MV-4-11 (cell line): ENCODE measurements at places on chromosomes 7 and 10.

- no peak for DNase-seq
These were observed 141.6 kb downstream of the TES start for GRCh38 chr7:116351966-116352365.

- no peak for DNase-seq
These were observed 40.2 kb downstream of the ZNF365 start for GRCh38 chr10:62414359-62414758.

DNA sequence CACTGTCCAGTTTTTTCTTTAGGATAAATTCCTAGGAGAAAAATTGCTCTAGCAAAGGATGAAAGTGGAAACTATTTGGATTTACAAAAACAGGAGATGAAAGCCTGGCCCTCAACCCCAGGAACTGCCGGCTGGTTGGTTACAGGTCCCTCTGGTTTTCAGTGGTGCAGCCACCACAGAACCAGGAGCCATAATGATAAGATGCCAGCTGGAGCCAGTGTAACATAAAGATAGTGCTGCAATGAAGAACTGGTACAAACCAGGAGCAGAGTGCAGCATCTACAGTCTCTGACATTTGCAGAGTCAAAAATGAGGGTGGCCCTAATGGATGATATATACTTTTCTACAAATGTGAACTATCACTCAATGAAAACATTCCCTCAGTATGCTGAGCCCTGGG, 20.4 kb upstream of the NUP42 start:
- DNase-seq: no peak

- DNase-seq: no peak
These were observed 135.0 kb downstream of the GATA3 start for GRCh38 chr10:8189458-8189857.

- peak; percentile 37 for DNase-seq
These were observed 116.6 kb downstream of the KLF6 start for GRCh38 chr10:3668276-3668965.

GRCh38 chr7:43914795-43915194, 8.4 kb upstream of the URGCP start:
- DNase-seq: no peak

DNA sequence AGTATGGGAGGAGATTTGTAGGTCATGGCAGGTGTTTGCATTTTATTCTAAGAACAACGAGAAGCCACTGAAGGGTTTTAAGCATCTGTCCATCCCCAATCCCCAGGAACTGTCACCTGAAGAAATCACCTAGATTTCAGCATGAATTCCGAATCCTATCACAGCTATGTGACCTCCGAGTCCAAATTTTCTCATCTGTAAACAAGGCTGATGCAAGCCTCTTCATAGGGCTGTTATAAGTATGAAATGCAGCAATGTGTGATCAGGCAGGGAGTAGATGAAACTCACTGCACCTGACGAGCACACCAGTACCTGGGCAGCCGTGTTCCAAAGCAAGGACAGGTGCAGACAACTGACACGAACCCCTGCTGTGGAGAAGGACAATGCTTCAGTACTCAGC, 14.0 kb downstream of the HABP2 start:
- DNase-seq: no peak

DNA sequence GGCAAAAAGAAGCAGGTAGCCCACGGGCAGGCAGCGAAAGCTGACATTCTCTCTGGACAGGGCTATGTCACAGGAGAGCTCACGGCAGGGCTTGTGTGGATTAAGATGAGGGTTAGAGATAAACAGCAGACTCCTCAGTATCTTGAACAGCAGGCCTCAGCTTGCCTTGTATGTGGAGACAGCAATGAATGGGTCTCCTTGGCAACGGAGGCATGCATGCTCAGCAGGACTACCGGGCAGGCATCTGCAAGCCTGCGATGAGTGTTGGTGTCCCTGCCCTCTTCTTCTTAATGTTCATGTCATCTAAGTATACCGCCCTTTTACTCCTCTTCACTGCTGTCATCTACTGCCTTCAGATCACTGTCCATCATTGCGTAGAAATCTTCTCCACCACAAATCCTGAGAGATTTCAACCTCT, 81.9 kb upstream of the C1GALT1 start:
- no peak for DNase-seq

DNA sequence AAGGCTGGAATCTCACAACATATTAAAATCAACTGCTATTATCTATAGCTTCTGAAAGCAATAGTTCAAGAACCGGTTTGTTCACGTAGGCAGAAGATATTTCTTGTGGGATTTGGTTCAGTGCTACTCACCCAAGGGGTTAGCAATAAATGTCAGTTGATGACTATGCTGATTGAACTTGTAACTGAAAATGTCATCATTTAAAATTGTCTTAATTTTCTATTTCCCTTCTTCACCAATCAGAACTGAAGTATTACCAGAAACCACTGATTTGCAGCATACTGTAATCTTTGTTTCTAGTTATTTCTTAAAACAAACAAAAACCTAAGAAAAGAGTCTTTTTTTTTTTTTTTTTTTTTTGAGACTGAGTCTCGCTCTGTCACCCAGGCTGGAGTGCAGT, 46.1 kb downstream of the CPEB3 start:
- DNase-seq: no peak

- DNase-seq: no peak
These were observed 133.1 kb downstream of the CD36 start for GRCh38 chr7:80771523-80771922.

- DNase-seq: no peak
These were observed 252.8 kb upstream of the LRRTM3 start for GRCh38 chr10:66673071-66673470.

GRCh38 chr7:96985992-96986391, 19.4 kb upstream of the DLX6 start:
- no peak for DNase-seq

GRCh38 chr10:61330669-61331068, 122.5 kb downstream of the TMEM26 start:
- no peak for DNase-seq

DNA sequence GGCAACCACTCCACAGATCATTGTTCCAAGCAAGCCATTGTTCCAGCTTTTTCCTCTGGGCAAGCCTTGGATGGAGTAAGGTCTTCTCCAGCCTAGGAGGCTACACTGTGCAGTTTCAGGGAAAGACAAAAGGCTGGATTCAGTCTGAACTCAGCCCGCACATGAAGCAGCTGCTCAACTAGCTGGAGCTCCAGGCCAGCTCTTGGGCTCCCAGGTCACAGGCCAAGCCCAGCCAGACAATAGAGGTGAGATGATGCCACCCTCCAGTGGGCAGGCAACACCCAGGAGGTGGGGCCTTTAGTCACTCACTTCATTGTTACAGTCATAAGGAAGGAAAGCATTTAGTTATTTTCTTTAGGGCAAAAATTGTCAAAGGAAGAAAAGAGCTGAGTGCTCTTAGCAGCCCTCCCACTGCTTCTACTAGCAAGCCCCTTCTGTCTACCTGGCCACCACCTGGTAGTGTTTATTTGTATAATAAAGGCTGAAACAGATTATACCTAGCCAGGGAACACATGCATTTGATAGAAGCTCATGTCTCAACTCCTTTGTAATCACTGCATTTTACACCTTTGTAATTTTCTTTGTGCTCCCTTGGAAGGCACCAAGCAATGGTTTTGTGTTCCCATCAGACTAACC, 253.4 kb downstream of the WDR11 start:
- DNase-seq: no peak

GRCh38 chr10:83677795-83678194, 461.5 kb upstream of the GHITM start:
- no peak for DNase-seq

DNA sequence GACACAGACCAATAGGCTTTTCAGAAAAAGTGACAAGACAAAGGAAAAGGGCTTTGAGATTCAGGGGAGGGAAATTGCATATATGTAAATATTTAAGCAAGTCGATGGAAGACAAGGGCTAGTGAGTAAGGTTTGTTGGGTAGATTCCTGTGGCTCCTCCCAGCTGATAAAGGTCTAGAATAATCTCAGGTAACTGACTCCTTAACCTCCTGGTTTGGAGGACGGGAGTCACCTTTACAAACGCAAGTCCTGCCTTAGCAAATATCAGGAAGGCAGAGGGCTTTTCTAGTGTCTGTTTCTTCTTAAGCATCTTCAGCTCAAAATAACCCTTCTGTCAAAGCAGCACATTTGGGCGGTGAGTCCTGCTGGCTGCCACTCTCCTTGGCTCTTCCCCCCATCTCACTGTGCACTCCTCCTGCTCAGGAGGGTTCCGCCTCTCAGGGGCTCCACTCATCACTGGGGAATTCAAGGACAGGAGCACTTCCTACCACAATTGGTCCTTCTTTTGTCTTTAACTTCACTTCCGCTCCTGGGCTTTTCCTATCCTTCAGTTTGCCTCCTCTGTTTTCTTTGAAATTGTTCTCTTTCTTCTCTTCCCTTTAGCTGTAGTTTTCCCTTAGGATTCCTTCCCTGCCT, 496.3 kb upstream of the KLF6 start:
- DNase-seq: no peak

DNA sequence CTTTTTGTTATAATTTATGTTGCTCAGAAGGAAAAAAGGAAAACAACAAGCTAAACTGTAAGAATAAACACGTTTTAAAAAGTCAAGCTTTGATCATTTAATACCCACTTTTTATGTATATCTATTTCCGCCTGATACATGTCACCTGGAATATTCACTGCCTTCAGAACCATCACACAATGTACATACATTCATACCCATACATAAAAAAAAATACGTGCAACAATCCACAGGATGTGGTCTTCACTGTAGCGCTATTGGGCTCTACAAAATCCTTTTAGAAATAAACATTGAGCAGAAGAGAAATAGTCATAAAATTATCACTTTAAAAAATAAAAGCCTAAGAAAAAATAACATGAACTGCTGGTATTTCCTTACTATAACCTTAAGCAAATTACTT, 1078.9 kb upstream of the LRRTM3 start:
- no peak for DNase-seq

DNA sequence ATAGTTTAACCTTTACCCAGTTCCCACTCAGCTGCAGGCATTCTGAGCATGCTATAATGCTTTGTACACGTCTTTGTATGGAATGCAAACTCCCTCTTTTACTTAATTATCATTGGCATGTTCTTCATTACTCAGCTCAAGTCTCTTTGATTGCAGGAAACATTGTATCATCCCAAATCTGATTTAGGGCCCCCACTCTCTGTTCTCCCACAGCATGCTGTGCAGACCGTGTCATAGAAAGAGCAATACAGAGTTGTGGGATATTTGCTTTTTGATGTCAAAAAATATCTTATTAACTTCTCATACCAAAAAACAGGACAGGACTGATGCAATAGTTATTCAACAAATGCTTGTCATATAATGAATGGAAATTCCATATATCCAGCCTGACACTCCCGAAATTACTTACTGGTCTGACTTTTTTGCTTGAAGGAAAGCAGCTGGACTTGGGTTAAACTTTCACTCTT, 1081.5 kb upstream of the C7orf33 start:
- no peak for DNase-seq

- no peak for DNase-seq
These were observed 87.1 kb upstream of the AFAP1L2 start for GRCh38 chr10:114491419-114491818.

- no peak for DNase-seq
These were observed 174.3 kb downstream of the ADARB2 start for GRCh38 chr10:1563028-1563427.

DNA sequence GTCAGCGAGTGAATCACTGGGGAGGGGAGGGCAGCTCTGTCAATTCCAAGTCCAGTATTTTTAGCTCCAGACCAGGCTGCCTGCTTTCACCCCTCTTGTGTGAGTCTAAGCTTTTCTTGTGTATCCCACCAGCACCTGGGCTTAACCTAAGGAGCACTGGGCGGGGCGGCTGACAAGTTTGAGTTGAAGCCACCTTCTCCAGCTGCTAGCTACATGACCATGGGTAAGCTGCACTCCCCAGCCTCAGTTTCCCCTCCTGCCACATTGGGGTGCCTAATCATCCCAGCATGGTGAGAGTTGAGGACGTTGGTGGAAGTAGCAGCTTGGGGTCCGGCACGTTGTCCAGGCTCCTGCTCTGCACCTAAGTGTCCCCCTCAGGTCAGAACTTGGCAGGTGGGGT, 89.8 kb upstream of the PCBD1 start:
- DNase-seq: no peak

- DNase-seq: no peak
These were observed 76.4 kb downstream of the CTTNBP2 start for GRCh38 chr7:117796889-117797288.

DNA sequence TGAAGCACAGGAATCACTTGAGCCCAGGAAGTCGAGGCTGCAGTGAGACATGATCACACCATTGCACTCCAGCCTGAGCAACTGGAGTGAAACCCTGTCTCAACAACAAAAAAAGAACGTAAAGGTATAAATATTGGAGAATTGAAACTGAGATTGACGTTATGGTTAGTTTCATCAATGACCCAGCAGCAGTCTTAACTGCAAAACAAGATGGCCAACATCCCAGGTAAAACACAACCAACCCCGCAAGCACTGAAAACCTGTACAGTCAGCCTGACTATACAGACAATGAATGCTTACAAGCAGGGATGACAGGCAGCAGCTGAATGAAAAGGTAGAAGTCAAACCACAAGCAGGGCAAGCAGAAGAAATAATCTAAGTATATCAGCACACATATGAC, 34.7 kb downstream of the WAPL start:
- no peak for DNase-seq

- no peak for DNase-seq
These were observed 53.8 kb upstream of the PFKFB3 start for GRCh38 chr10:6148908-6149307.

DNA sequence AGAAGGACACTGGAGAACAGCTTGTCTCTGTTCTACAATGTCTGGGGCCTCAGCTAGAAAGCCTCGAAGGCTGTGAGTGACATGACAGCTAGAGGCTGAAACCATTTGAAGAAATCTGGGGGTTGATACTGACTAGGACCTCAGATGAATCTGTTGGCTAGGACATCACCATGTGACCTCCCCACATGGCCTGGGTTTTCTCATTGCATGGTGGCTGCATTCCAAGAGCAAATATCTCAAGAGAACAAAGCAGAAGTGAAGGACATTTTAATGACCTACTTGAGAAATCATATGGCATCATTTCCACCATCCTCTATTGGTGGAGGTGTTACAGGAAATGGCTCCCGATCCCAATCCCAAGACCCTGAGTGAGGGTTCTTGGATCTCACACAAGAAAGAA, 450.6 kb upstream of the AUTS2 start:
- DNase-seq: peak; percentile 22

- no peak for DNase-seq
These were observed 31.9 kb upstream of the INSYN2A start for GRCh38 chr10:127228195-127228787.

DNA sequence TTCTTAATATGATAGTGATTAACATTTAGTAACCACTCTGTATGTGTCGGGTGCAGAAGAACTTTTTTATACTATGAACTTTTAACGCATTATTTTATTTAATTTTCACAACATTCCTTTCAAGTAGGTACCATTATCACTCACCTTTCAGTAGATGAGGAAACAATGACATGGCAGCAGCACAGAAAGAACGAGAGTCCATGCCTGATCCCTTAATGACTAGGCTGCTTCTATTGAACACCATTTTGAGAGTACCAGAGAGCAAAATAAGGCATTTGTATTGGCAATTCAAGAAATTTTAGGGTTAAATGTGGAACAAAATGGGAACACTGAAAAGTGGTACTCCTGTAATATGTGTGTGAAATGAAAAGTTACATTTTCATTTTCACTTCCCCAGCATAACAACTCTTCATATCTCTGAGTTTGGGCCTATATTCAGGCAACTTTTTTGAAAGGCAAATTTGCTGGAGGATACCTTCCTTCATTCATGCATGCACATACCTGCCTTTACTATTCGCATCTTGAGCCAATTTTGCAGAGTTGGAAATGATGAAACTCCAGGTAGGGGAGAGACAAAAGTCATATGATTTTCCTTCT, 12.8 kb downstream of the LRRN3 start:
- DNase-seq: peak; percentile 19

GRCh38 chr10:34674176-34674575, 140.9 kb downstream of the PARD3 start:
- no peak for DNase-seq
